ENCODE measurements at places on chromosomes 7 and 10. TPM values are rescaled to one million over a fixed set of nuclear protein-coding genes. Genes with fewer than 3 reads are reported as not detected.

- DNase-seq = no peak
These were observed 74.2 kb downstream of the TYW1B start for GRCh38 chr7:72753781-72754180.

- peak; percentile 77 for DNase-seq
These were observed 7.3 kb downstream of the TSPAN15 start for GRCh38 chr10:69458430-69459100.

DNA sequence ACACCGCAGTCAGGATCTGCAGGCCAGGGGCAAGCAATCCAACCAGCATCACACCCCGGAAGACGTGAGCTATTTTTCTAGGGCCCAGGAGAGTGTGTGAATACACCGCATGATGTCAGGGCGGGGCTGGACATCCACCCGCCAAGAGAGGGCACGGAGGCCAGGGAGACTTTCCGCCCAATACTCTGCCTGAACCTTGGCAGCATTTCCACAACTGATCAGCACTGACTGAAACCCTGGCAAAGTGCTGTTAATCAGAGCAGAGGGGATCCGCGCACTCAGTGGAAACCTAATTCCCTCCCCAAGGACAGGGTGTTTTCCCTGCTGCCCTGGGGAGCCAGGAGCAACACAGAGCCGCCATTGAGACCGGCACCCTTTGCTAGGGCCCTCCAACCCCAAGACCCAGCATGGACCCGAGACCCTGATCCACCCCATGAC lies 8.2 kb downstream of the MAD1L1 start:
- DNase-seq = no peak

DNA sequence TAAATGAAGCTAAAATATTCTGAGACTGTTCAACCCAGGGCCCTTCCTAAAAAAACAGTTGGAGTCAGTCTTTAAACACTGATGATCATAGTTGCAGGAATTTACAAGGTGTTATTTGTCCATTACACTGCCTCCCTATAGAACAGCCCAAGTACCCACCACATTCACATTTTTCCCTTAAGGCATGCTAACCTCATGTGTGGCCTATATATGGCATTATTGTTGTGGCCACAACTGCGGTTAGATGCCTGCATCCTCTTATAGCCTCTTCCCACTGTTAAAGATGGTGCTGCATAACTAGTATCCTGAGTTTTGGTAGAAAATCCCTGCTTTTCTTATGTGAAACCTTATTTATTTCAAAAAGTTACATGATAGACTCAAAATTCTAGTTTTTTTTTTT lies 287.9 kb upstream of the SEMA3A start:
- no peak for DNase-seq

DNA sequence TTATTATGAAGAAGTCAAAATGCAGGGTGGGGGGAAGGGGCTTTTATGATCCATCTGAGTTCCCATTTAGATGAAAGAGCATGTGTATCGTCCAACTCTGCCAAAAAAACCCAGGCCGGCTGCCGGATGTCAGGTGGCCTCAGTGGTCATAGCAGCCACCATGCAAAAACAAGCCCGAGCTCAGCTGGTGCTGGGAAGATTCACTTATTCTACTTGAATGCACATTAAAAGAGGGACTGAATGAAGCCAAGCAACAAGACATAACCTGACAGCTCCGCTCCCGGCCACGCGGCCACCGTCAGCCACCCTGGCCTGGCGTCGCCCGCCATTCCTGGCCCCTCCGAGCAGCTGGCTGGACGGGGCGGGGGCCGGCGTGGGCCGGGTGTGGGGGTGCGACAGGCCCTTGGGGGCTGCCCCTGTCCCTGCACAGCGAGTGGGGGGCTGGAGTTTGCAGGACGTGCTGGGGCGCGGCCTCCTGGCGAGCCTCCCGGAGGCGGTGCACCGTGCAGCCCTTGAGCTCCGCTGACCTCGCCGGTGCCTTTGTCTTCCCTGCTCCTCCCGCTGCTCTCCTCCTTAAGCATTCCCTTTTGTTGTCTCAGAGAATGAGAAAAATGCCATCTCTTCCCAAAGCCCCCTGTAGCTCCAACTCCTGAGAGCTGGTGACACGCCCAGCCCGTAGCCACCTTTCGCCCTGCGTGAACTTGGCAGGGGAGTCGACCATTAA lies 67.8 kb downstream of the EBF3 start:
- no peak for DNase-seq

GRCh38 chr7:157865351-157866165 lies 528.8 kb downstream of the DNAJB6 start:
- peak; percentile 57 for DNase-seq

DNA sequence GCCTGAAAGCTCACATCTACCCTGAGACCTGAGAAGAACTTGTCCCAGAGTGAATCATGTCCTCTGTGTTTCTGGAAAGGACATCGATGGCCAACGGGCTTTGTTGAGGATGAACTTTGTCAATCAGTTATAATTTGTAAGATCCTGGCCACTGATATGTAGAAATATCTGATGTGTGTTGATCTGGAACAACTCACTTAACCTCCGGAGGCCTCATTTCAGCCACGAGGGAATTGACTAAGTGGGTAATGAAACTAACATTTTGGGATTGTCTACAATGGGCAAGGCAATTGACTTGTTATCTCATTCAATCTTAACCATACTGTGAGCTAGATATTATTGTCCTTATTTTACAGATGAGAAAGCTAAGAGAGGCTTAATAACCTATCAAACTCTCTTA lies 468.1 kb upstream of the NRP1 start:
- no peak for DNase-seq

DNA sequence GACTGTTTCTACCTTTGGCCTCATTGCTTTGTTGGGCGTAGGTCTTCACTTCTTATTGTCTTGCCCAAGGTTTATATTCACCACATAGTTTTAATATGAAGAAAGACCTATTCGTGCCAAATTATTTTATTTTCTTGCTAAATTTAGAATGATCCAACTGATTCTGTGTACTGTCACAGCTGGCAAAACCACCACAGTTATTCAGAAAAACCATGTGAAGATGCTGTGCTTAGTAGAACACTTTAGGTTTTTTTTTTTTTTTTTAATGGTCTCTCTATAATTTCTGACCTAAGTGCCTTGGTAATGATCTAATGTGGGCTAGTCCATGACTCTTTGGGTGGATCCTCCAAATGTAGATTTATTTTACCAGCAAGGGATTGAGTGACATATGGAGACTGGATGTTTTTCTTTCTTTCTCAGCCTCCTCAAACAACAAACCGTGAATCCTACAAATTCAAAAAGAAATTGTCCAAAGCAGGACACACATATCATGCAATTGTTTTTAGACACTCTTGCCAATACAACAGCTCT lies 243.8 kb downstream of the DYNC1I1 start:
- DNase-seq = no peak

GRCh38 chr7:23350466-23350865 lies 51.3 kb downstream of the MALSU1 start:
- no peak for DNase-seq

GRCh38 chr10:3239066-3239919 lies 66.7 kb upstream of the PITRM1 start:
- DNase-seq = peak; percentile 82

- no peak for DNase-seq
These were observed 46.6 kb downstream of the C1GALT1 start for GRCh38 chr7:7228967-7229366.

- DNase-seq = no peak
These were observed 184.7 kb upstream of the FZD1 start for GRCh38 chr7:91079487-91079886.

DNA sequence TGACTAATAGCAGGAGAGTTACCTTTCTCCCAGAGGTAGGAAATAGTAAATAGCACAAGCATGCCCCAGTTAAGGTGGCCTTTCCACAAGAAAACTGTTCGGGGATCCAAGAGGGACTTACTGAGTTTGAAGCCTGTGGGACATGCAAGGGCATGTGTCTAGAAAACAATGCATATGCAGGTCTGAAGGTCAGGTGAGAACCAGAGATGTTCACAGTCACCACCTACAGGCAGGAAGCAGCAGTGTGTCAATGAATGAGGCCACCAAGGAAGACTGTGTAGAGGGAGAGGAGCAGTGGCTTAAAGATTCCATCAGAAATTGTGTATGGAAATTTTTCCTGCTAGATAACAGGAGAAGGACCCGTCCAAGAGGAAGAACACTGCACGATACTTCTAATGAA lies 66.0 kb downstream of the CALD1 start:
- no peak for DNase-seq

DNA sequence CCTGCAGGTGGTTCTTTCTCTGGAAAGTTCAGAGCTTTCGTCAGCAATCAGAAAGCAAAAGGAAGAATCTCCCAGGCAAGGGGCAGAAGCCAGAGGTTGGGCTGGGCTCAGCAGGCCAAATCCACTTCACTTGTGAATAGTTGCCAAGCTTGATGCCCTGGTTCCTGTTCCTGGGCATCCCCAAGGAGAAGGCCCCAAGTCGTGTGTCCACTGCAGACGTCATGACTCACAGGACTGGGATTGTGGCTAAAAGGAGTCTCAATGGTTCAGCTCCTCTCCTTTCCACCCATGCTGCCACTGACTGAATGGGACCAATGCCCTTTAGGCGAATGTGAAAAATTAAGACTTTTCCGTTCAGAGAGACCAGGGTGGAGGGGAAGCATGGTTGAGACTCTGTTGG lies 38.6 kb upstream of the TRIM8 start:
- DNase-seq = no peak

GRCh38 chr10:100827819-100828737 lies 82.7 kb downstream of the PAX2 start:
- no peak for DNase-seq

DNA sequence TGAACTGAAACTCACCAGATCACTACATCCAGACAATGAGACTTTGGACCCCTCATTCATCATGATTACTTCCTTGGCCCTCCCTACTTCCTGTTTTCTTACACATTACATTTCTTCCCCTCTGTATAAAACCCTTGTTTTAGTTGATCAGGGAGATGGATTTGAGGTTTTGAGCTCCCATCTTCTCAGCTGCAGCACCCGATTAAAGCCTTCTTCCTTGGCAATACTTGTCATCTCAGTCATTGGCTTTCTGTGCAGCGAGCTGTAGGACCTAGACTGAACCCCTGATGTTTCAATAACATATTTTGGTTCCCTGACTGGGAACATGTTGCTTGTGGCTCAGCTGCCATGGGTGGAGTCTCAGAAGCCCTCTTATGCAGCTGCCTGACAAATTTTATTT lies 33.1 kb downstream of the NOLC1 start:
- no peak for DNase-seq

DNA sequence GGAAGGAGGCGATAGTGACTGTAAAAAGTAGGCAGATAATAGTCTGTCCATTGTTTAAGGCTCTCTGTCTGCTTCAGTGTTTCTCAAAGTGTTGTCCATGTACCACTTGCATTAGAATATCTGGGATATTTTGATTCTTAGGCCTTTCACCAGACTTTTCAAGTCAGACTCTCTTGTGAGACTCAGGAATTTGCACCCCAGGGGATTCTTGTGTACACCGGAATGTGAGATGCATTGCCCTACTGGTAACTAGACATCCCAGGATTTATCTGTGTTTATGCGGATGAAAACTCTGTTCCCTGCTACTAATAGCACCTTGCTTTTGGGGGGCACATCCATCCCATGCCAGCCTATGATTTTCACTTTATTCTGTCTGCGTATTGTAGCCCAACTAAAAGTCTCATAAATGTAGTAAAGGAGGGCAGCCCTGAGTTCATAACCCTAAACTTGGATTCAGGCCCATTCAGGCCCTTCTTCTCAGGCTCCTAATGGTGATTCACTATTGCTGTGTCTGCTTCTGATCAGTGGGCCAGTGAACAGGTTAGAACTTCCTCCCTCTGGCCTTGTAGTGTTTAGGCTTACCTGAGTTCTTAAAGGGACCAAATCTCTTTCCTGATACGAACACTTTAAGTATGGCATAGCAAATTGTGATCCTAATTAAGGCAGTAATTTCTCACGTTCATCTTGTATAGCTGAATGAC lies 71.8 kb upstream of the RPA3 start:
- DNase-seq = no peak

DNA sequence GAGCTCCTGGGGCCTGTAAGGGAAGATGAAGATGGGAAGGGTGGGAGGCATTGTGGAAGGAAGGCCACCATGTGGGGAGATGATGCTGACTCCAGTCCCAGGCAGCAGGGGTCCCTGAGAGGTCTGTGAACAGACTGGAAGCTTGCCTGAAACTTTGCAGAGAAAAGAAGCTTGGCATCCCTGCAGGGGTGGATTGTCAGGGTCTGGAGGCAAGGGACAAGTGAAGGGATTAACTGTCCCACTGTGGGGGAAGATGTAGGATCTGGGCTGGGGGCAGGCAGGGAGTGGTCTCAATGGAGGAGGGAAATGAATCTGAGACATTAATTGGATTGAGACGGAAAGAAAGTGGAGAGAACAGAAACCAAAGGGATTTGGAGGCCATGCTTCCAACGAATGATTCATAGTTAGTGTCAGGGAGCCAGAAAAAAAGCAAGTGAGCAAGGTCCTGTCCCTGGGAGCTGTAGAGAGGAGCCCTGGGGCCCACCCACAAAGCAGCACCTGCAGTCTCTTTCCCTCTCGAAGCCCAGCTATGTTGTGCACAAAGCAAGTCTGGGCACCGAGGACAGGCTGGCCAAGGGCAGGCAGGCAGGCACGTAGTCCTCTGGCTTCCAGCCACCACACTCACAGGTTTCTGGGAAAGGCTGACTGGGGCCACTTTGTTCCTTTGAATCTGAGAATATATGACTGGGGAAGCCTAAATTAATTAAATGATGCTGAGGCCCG lies 4.7 kb upstream of the SLC18A3 start:
- DNase-seq = no peak

- no peak for DNase-seq
These were observed 319.6 kb downstream of the GRID1 start for GRCh38 chr10:86046845-86047460.

DNA sequence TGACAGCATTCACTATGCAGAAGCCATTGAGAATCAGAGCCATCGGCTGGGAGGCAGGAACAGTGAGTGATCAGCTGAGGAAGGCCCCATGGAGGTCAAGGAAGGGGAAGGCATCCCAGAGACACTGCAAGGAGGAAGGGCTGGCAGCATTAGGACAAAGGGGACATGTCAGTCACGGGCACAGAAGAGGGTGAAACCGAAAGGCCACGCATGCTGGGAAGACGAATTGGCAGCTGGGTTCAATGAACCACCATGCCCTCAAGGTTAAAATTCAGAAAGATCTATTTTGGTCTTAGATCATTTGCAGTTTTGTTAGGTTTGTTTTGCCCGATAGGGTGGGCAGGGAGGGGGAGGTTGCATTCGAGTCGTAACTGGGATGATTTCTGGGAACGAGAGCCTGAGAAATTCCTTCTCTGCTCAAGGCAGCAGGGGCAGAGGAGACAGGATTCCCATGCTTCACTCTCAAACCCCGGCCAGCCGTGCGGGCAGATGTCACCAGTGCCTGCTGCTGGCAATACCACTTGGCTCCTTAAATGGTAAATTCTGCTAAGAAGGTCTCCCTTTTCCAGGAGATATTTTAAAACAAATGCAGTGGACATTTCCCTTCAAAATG lies 57.7 kb downstream of the ASB13 start:
- DNase-seq = peak; percentile 69

GRCh38 chr10:74955796-74956195 lies 129.4 kb downstream of the KAT6B start:
- DNase-seq = no peak

- DNase-seq = no peak
These were observed 151.1 kb downstream of the CXCL12 start for GRCh38 chr10:44233561-44234482.

NKX2-3 gene
- total RNA-seq = not detected

FBXL13 gene
- total RNA-seq = 2.6 TPM

GIMAP7 gene
- 28.6 TPM for total RNA-seq

KNDC1 gene
- 0.13 TPM for total RNA-seq

CALY gene
- total RNA-seq = not detected

GBX1 gene
- total RNA-seq = not detected

GIMAP1 gene
- 11.6 TPM for total RNA-seq

MINDY4 gene
- total RNA-seq = 20.2 TPM

ACTR1A gene
- total RNA-seq = 92.9 TPM

OR2A42 gene
- total RNA-seq = 1.3 TPM

ACTL6B gene
- not detected for total RNA-seq

PNLIPRP3 gene
- not detected for total RNA-seq

ANKRD22 gene
- 0.24 TPM for total RNA-seq
